T-helper 1 cell (primary cell): ENCODE measurements at places on chromosomes 3 and 15.

DNA sequence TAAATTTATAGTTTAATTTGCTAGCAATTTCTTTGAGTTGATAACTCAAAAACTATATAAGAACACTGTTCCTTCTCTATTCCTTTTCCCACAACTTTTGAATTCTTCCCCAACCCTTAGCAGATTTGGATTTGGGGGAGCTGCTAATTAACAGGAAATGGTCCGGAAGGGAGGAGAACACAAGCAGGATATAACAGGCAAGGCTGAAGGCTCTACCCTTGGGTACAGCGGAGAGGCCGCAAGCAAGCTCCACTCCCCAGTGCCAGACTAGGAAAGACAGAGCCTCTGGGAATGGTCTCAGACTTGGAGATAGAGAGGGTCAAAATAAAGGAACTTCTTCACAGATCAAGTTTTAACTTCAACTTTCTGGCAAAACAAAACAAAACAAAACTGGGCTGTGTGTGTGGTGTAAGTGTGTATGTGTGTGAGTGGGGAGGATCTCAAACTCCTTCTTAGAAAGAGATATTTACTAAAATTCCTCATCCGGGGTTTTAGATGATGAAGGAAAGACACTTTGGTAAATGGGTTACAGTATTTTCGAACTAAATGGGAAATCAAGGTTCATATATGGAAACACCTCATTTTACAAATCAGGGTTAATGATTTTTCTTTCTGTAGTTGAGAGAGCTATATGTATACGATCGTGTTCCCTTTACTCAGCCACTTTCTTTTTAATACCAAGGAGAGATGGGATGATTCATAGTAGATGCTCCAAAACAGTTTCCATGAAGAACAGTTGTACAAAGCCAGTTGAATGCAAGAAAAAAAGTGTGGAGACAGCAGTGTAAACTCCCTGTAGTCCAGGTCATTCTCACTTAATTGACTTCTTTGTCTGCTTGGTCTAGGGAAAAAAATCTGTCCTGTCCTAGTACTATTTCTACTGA, 161.1 kb downstream of the TP63 start:
- DNase-seq = no peak

DNA sequence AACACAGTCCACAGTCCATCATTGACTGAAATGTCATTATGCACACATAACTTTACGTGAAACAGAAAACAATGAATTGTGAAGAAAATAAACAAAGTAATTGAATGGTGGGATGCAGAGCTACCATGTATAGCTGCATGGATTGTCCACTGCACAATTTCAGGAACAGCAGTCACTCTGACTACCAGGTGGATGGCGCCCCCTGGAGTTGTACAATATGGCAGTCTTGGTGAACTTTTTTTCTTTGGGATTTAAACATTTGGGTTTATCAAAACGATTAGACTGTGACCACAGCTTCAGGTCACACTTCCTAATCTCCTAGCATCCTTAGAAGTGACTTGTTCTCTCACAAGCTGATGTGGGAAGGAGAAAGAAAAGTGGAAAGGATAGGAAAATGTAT, 48.9 kb upstream of the TCF12 start:
- DNase-seq = no peak

DNA sequence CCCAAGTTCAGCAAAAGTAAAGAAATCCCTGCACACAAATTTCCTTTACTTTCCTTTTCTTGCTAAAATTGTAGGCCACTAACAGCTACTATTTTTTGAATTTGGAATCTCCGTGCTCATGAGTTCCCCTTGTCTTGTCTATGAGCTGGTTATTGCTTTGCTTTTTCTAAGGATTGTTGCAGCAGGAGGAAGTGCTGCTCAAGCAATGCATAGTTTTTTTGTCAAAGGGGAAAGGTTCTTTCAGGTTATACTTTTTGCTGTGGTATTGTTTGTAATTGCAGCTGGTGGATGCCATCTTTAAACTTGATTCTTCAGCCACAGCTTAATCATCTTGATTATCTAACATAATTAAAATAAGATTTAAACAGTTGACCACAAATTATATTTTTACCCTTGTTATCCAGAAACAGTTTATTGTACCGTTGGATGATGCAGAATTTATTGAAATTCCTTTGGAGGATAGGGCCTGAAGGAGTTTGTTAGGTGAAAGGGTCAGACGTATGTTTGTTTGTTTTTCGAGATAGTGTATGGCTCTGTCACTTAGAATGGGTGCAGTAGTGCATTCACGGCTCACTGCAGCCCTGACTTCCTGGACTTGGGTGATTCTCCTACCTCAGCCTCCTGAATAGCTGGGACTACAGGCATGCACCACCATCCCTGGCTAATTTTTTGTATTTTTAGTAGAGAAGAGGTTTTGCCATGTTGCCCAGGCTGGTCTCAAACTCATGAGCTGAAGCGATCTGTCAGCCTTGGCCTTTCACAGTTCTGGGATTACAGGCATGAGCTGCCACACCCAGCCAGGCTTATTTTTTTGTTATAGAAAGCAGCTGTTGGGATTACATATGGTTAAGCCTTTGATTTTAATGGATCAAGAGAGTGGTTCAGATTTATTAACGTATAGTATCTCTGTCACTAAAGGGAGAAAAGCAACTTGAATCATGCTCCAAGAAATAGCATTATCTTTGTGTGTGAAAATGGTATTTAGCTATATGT, 11.7 kb downstream of the MGA start:
- no peak for DNase-seq

DNA sequence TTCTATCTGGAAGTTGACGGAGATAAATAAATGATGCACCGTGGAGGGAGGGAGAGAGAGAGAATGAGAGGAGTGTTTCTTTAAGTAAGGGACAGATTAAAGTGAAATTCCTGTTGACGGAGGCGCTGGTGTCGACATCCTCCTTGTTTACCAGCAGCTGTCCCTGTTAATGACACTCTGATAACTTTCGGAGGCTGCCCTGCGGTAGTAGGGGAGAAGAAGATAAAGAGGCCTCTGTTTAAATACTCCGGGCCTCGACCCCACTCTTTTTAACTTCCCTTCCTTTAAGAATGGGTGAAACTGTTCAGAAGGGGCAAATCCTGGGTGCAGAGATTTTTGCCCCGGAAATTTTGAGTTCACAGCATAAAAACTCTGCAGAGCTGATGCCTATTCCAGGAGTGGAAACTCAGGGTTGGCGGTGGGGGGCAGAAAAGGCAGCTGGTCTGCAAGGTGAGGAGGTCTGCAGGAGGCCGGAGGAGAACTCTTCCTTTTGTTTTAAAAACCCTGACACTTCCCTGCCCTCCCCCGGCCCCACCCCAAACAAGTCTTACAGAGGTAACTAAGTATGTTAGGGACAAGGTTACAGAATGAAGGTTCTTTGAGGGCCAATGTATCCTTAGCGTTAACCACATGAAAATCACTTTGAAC, 276.6 kb upstream of the NR2F2 start:
- DNase-seq = no peak

DNA sequence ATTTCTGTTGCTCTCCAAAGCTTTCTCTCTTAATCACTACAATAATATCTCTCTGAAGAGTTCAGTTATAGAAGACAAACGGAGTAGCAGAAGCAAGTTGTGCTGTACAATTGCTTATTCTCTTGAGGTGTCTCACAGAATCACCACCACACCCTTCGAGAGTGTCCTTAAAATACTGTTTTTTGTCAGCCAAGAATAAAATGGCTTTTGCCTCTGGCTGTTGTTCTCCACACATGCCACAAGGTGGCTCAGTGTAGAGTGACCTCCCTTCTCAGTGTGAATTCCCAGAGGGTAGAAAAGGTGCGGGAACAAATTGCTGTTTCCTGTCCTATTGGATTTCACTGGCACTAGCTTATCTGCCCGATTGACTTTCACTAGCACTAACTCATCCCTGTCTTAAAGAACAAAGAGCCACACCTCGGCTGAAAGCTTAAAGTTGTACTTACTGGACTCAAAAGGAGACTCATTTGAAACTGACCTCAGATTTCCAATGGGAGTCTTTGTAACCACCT, 134.2 kb upstream of the SATB1 start:
- DNase-seq = peak; percentile 8

- DNase-seq = no peak
Measured at GRCh38 chr3:8355346-8355745, 146.3 kb upstream of the LMCD1 start.

DNA sequence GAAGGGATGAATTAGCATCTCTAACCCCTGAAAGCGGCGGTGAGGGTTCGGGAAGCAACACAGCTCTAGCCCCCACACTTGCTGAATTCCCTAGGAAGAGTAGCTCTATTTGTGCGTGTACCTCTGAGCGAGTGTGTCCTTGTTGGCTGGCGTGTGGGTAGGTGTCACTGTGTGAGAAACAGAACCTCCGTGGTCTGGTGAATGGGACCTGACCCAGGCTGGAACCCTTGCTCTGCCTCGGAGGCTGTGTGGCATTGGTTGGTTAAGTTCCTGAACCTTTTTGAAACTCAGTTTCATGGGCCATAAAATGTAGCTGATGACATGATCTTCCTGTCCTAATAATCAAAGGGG, 414 bp upstream of the TMEM115 start:
- DNase-seq = no peak

GRCh38 chr3:183539811-183540210, 15.7 kb downstream of the KLHL6 start:
- DNase-seq = no peak

DNA sequence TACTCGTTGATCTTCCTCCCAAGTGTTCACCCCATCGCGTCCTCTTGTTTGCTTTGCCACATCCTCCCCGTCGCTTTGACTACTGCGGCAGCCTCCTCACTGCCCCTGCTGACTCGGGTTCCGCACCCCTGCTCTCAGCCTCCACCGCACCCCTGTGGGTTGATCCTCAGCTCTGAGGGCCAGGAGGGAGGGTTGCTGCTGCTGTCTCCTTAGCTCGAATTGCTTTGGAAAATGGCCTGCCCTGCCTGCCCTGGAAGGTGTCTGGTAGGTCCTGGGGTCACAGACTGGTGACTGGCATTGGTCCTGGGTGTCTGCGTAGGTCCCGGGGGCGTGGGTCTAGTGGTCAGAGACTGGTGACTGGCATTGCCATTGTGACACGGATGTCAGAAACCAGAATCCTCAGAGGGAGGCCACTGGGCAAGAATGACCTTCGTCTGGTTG, 9.4 kb downstream of the MUC4 start:
- no peak for DNase-seq

GRCh38 chr3:183542355-183542754, 13.2 kb downstream of the KLHL6 start:
- no peak for DNase-seq

GRCh38 chr15:32222716-32223115, 180.4 kb downstream of the GOLGA8K start:
- no peak for DNase-seq

DNA sequence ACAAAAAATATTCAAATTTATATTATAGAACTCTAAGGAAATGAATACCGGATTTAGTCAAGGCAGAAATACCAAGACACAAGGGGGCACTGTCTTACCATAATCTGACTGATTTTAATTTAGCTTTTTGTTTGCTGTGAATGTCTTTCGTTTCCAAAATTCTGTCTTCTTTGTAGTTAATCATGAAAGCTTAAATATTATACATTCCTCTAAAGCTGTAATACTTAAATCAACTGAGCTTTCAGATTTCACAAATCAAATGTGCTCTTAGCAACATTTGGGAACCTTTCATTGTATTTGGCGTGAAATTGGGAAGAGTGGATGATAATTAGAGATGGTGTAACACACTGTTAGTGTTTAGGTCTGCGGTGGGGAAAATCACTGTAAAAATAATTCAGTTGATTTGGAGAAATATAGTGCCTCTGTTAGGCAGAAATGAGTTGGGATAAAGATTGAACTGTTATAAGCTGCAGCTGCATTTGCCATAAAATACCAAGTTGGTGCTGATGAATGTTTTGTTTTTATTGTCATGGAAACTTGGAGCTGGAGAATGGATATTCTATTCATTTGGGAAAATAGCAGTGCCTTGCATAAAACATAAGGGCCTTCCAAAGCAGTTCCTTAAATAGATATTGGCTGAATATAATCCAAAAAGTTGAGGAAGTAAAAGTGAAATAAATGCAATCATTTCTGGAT, 228.2 kb downstream of the TCF12 start:
- no peak for DNase-seq

DNA sequence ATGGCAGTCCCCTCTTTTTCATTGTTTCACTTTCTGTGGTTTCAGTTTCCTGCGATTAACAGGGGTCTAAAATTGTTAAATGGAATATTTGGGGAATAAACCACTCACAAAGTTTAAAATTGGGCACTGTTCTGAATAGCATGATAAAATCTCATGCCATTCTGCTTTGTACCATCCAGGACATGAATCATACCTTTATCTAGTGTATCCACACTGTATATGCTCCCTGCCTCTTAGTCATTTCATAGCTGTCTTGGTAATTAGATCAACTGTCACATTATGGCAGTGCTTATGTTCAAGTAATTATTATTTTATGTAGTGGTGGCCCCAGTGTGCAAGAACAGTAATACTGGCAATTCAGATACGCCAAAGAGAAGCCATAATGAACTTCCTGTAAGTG, 734.5 kb downstream of the ZPLD1 start:
- DNase-seq = no peak

DNA sequence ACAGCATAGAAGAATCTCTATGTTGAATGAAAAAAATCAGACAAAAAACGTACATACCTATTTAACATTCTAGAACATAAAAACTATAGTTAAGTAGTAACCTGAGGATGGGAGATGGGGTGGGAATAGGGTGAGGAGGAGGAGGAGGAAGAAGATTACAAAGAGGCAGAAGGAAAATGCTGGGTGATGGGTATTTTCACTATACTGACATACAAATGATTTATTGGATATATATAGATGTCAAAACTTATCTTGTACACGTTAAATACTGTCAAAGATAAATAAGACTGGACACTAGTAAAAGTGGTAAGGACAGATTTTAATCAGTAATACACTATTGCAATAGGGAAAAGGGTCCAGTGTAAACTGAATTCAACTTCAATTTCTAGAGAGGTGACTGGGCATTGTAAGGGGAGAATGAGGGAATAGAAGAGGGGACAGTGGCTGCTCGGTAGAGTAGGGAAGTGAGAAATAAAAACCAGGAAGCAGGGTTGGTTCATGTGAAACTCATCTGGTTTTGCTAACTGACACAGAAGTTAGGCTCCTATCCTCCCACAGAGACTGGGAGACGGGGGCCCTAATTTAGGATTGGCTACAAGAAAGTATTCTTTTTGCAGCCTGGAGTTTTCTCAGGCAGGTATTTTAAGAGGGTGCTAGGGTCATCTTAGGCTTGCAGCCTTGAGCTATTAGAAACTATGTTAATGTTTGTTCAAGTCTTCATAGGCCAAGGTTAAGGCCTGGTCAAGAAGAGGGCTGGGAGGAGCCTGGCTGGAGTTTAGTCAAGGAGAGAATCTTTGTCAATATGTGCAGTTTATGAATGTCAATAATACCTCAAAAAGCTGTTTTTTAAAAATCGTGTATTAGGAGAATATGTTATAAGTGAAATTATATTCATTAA, 15.0 kb upstream of the C15orf61 start:
- DNase-seq = no peak

GRCh38 chr3:31754575-31755278, 222.0 kb downstream of the STT3B start:
- peak; percentile 92 for DNase-seq

GRCh38 chr15:76330080-76330680, 6.4 kb upstream of the ISL2 start:
- DNase-seq = no peak

GRCh38 chr3:4833471-4833870, 145.8 kb upstream of the BHLHE40 start:
- DNase-seq = no peak

GRCh38 chr3:148344521-148344920, 353.2 kb upstream of the AGTR1 start:
- DNase-seq = no peak

- DNase-seq = no peak
Measured at GRCh38 chr3:133527081-133527715, 46.3 kb upstream of the CDV3 start.
